ENCODE measurements at places on chromosomes 1 and 21.

DNA sequence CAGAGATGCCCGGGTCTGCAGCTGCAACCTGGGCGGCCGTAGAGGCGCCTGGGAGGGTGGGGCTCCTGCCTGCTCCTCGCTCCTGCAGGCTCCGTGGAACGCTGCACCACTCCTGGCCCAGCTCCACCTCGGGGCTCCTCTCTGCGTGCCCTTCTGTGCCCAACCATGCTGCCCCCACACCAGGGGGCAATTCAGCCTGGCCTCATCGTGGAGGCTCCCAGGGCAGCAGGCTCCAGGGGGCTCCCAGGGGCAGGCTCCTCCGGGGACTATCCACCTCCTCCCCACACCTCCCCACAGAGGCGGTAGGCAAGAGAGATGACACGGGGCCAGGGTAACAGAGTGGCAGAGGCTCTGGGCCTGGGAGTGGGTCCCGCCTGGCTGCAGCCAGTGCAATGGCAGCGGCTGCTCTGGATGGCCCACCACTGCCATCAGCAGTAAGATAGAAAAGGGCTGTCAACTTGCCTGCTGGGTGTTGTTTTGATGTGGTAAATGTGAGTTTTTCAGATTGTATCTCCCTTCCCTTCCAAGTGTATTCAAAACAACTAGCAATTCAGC, 22.4 kb upstream of the LRRC8C start:
- ATAC-seq, result no peak

- ATAC-seq, result peak; percentile 24
Observed at GRCh38 chr1:47432071-47433036, 5.5 kb upstream of the FOXD2 start.

DNA sequence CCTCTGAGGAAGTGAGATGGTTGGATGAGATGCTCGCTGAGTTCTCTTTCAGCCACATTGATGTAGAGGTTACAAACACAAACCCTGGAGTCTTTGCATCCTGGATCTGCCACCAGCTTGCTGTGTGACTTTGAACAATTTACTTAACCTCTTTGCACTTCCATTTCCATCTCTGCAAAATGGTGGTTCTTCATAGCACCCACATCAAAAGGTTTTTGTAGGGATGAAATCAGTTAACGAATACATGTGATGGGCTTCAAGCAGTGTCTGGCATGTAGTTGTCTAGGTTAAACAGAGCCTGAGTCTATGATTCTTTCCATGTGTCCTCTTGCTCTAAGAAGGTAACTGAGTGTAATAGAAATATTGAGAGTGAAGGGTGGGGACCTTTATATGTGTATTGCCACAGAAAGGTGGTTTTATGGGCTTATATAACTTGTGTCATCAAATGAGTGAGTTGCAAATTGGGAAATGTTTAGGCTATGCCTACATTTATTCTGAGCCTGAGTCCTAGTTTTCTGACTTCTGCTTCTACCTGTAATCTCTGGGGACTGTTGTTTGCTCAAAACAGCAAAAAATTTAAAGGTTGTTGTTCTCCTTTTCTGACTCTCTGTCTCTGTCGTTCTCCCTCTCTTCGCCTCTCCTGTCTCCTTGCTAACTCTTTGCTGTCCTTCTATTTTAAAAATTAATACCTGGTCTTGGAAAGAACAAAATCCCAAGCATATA, 27.3 kb upstream of the LRRN2 start:
- no peak for ATAC-seq

DNA sequence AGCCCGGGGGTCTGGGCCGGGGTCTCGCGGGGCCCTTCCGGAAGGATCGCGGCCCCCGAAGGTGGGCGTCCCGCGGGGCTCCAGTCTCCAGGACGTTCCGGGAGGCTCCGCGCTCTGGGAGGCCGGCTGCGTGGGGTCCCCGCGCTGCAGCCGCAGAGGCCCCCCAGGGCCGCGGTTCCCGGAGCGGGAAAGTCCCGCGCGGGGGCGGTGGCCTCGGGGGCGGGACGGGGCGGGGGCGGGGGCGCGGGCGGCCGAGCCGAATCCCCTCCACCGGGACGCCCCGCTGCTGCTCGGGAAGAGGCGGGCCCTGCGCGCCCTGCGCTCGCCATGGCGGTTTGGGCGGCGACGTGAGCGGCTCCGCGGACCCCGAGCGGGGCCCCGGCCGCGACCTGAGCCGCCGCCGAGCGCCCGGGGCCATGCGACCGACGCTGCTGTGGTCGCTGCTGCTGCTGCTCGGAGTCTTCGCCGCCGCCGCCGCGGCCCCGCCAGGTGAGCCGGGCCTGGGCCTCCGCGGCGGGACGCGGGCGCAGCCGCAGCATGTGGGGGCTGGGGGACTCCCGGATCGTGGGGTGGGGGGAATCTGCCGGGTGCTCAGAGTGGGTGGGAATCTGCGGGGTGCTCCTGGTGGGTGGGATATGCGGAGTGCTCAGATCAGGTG, at the start of gene IFNGR2:
TSS of gene IFNGR2 (plus strand) at position 286 of the 658 bp plus-strand sequence. CDS start at position 417, 131 bp downstream.
- ATAC-seq, result peak; percentile 51

DNA sequence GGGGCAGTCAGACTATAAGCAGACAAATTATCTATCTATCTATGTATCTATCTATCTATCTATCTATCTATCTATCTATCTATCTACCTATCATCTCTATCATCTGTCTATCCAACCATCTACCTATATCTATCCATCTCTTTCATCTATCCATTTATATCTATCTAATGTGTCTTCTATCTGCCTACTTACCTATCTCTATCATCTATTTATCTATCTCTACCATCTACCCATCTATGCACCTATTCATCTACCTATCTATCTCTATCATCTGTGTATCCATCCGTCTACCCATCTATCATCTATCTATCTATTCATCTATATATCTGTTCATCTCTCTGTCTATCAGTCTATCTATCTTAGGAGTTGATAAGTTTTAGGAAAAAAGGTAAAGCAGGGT, 10.8 kb upstream of the COG2 start:
- no peak for ATAC-seq

DNA sequence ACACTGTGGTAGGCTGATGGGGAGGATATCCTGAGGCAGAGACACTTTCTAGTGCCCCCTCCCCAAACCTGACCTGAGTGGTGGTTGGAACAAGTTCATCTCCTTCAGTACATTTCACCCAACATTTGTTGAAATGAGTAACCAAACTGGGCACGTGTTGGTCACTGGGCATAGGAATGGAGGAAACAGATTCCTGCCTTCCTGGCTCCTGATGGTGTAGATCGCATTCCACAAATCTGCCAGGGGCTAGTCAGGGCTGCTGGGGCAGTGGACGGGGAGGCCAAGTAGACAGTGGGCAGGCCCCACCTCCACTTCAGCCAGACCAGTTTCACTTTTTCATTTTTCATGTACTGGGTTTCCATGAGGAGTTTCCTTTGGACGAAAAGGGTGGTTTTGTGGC, 16.5 kb upstream of the ALX3 start:
- ATAC-seq, result no peak

GRCh38 chr1:192316942-192317450, at the start of gene RGS21:
TSS of gene RGS21 (plus strand) at chr1:192316992. CDS start at chr1:192343037, 26,045 bp downstream.
- ATAC-seq, result no peak

GRCh38 chr1:43521756-43522155, 8.9 kb upstream of the PTPRF start:
- ATAC-seq, result no peak

- ATAC-seq, result peak; percentile 77
Observed at GRCh38 chr1:205339717-205340116, 17.0 kb downstream of the KLHDC8A start.

- ATAC-seq, result no peak
Observed at GRCh38 chr1:233448109-233448689, 120.7 kb downstream of the MAP3K21 start.

- peak; percentile 99 for ATAC-seq
Observed at GRCh38 chr1:207751790-207752455, at the start of gene CD46. TSS of gene CD46 (plus strand) at chr1:207752054. CDS start at chr1:207752213, 159 bp downstream.

- peak; percentile 68 for ATAC-seq
Observed at GRCh38 chr1:31705080-31705866, 1.5 kb upstream of the COL16A1 start.

GRCh38 chr1:201310986-201311355, 27.7 kb downstream of the PKP1 start:
- ATAC-seq, result no peak

DNA sequence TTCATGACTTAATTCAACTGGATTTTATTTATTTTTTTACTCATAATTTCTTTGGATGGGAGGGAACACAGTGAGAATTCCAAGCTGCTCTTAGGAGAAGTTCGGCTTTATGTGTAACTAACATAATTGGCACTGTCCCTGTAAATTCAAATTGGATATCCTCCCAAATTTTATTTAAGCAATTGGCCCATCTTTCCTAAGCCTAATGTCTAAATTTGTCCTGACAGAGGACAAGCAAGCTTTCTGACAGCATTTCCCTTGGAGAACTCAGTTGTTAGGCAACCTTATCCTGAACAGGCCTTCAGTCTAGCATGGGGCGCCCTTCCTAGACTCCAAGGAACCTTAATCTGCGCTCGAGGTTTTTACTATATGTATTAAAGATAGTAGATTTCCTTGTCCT, 550.3 kb downstream of the NUF2 start:
- no peak for ATAC-seq

DNA sequence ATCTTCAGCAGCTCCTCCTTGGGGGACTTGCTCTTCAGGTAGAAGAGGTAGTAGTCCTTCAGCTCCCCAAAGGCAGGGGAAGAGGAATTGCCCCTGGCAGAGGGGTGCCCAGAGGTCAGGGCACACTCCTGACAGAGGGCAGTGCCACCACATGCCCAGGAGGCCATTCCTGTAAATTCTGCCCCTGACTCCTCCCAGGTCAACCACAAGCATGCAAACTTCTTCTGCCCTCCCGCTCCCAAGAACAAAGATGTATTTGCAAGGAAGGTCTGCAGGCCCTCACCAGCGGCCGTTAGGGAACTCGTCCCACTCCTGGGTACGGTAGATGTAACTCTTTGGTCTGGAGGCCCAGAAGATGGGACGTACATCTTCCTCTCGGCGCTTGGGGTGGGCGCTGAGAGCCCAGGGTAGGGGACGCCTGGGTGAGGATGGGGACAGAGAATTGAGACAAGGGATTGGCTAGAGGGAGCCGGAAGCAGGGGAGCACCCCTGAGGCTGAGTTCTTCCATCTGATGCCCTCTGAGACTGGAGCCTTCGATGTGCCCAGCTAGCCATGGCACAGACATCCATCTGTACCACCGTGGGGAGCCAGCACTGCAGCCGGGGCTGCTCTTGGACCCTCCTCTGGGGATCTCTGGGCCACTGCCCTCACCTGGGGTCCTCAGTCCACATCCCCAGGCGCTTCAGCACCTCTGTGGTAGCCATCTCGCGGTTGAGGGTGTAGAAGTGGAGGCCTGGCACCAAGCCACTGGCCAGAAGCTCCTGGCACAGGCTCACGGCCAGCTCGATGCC, 11.1 kb downstream of the MTHFR start:
- no peak for ATAC-seq

- ATAC-seq, result no peak
Observed at GRCh38 chr1:43992232-43992995, 1.0 kb downstream of the CCDC24 start.

- no peak for ATAC-seq
Observed at GRCh38 chr1:228160201-228160761, 5.3 kb upstream of the IBA57 start.

DNA sequence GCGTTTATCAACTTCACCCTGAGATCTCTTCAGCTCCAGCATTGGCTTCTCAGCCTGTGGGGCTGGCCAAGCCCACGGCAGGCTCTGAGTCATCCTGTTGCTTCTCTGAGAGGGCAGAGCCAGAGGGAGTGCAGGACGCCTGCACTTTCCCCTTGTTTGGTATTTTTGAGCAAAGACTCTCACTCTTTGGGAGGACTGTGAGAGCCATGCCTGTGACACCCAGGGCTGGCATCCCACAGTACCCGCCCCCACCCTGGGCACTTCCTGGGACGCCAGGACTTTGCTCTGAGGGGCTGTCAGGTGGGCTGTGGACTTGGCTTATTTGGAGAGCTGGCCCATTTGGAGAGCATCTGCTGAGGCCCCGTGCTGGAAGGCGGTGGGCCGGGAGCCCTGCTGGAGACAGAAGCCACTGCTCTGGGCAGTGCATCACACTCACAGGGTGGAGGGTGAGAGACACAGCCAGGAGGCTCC, 37.4 kb downstream of the VANGL1 start:
- ATAC-seq, result peak; percentile 20

DNA sequence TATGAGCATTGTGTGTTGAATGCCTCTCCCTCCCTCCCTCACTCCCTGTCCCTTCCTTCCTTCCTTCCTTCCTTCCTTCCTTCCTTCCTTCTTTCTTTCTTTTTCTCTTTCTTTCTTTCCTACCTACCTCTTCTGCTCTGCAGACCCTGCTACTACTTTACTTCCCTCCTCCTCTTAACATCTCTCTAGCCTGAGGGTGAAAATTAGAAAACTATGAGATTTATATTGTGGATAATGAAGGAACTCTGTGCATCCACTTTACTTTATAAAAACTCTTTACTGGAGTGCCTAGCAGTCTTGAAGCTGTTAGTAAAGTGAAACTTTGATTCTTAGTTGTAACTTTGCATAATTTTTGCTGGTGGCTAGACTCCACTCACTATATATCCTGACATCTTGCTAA, 572.2 kb downstream of the RWDD3 start:
- no peak for ATAC-seq

- no peak for ATAC-seq
Observed at GRCh38 chr1:163174524-163175437, 27.9 kb downstream of the RGS5 start.

DNA sequence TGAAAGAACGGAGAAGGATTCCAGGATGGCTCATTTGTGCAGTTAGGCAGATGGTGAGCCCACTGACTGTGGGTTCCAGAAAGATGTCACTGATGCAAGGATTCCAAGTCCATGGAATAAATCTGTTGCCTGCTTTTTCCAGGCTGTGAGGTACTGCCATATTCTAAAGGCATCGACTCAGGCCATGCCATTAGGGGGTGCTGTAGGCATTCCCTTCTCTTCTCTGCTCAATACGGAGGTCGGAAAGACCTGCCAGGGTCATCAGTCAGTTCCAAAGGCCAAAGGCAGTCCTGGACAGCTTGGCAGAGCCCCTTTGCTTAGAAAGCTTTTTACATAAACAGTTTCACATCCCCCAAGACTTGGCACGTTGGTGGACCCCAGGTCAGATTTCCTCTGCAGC, 31.7 kb upstream of the TMEM125 start:
- no peak for ATAC-seq

DNA sequence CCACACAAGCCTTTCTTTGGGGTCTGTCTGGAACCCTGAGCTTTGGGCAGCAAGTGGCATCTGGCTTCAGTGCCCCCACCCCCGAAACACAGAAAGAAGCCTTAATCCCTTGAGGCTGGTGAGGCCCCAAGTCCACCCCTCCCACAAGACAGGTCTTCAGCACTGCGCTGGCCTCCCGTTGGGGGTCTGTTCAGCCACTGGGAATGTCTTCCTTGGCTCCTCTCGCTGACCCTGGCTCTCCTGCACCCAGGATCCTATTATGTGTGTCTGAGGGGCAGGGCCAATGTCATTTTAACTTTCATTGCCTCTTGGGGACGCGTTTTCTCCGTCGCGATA, 26.9 kb downstream of the ATP8B2 start:
- no peak for ATAC-seq

- ATAC-seq, result no peak
Observed at GRCh38 chr1:41226815-41227434, 15.2 kb downstream of the SCMH1 start.

GRCh38 chr1:163076446-163076845, 7.3 kb downstream of the RGS4 start:
- ATAC-seq, result no peak

DNA sequence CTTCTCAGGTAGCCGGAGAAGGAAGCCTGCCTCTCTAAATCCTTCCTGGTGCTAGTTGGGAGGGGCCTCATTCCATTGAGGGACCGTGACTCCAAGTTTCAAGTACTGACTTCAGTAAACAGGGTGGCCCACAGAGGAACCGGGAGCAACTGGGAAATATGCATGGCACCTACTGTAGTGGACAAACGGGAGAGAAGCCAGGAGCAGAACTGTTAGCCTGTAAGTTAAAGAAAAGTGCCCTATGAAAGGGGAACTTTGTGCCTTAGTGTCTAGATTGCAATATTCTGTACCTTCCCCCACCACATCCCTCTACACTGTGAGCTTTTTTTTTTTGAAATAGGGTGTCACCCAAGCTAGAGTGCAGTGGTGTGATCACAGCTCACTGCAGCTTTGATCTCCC, 33.2 kb upstream of the KANK4 start:
- no peak for ATAC-seq

Measured in activated CD4-positive, CD25-positive, alpha-beta regulatory T cell treated with anti-CD3 and anti-CD28 coated beads, Interleukin-2, amount 50 U/mL, for 24 hours (primary cell).